ENCODE measurements at places on chromosomes 6 and 20. TPM values are rescaled to one million over a fixed set of nuclear protein-coding genes. Genes with fewer than 3 reads are reported as not detected.

DNA sequence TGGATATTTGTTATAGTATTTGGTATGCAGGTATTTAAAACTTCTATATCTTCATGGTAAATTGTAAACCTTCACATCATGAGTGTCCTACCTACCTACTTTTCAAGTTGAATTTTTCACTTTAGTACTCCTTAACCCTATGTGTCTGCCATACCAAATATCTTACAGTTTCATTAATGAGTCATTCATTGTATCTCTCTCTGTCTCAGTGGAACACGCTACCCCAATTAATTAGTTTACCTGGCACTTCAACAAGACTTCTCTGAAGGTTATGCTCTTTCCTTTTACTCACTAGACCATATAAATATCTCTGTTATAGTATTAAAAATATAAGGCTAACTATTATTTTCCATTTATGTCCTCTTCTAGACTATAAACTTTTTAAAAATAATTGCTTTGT is 123.9 kb upstream of the GJE1 start:
- H3K4me3 ChIP-seq = no peak overlapping the region
- H3K27me3 ChIP-seq = no peaks in the 10 kb centered on the region
- H3K4me1 ChIP-seq = no peaks in the 10 kb centered on the region
- no peak overlapping the region for H3K27ac ChIP-seq
- no peak for DNase-seq
- no peaks in the 10 kb centered on the region for H3K36me3 ChIP-seq

DNA sequence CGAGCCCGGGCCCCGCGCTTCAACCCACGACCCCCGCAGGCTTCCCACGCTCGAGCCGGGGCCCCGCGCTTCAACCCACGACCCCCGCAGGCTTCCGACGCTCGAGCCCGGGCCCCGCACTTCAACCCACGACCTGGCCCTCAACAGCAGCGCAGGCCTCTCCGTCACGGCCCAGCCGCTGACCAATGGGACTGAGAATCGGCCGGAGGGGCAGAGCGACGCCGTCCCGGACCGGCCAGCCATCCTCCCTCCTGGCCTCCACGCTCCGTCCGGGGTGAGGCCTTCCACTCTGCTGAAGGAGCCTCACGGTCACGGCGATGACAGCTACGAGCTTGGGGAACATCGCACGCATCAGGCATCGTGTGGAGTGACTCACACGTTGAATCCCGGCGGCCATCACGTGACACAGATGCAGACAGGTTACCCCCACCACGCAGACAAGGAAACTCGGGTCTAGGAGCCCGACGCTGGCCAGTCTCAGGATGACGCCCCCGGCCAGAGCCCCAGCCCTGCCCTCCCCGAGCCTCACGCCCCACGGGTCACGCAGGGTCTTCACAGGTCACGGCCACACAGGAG is 6.1 kb downstream of the KCNQ2 start:
- no peaks in the 10 kb centered on the region for H3K4me1 ChIP-seq
- H3K27ac ChIP-seq = no peak overlapping the region
- H3K36me3 ChIP-seq = no peaks in the 10 kb centered on the region

DNA sequence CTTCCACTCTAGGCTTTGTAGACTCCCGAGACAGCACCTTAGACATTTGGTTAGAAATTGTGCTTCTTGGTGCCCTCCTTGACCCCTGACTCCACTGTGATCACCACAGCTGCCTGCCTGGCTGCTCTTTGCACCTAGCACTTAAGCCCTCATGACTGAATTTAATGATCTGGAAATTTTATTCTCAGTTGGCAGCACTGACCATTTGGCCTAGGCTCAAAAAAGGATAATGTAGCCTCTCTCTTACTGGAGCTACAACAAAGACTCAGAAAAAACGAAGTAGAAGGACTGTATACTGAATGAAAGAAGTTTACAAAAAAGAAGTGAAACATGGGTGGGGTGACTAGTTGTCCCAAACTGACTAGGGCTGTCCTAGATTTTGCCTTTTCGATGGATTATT is 11.3 kb upstream of the ABRACL start:
- no peaks in the 10 kb centered on the region for H3K4me1 ChIP-seq
- no peak overlapping the region for H3K4me3 ChIP-seq
- no peaks in the 10 kb centered on the region for H3K27me3 ChIP-seq
- H3K27ac ChIP-seq = peak overlapping the region; percentile 78
- peak; percentile 32 for DNase-seq

The MMP24 gene
- total RNA-seq = 2.6 TPM

DNA sequence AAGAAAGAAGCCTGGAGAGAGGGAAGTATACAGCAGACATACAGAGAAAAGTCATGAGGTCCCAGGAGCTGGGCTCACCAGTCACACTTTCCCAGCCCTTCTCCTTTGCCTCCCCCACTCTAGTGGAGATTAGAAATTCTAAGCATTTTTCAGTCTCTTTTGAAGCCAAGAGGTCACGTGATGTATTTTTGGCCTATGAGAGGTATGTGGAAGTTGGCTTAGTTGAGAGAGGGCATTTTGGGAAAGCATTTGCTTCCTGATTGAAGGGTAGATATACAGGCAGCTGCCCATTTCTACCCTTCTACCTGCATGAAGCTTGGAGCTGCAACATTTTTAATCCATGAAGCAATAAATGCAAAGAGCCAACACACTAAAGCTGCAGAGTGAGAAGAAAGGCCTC is 106.0 kb upstream of the TNFAIP3 start:
- no peak overlapping the region for H3K27ac ChIP-seq
- no peaks in the 10 kb centered on the region for H3K4me1 ChIP-seq
- H3K27me3 ChIP-seq = no peaks in the 10 kb centered on the region
- DNase-seq = no peak
- no peak overlapping the region for H3K4me3 ChIP-seq

The NECAB3 gene
- total RNA-seq = 25.2 TPM

GRCh38 chr20:9794831-9795230 is 44.0 kb downstream of the PAK5 start:
- H3K4me3 ChIP-seq = no peak overlapping the region
- no peaks in the 10 kb centered on the region for H3K4me1 ChIP-seq
- H3K27ac ChIP-seq = no peak overlapping the region
- DNase-seq = no peak
